Caco-2 (cell line): ENCODE measurements at places on chromosomes 1 and 21. TPM values are rescaled to one million over a fixed set of nuclear protein-coding genes. Genes with fewer than 3 reads are reported as not detected.
A peak's percentile ranks its signal among the peaks of the same experiment; 100 is the strongest.

Gene NES
- total RNA-seq, result 18.0 and 22.7 TPM in 2 replicates

DNA sequence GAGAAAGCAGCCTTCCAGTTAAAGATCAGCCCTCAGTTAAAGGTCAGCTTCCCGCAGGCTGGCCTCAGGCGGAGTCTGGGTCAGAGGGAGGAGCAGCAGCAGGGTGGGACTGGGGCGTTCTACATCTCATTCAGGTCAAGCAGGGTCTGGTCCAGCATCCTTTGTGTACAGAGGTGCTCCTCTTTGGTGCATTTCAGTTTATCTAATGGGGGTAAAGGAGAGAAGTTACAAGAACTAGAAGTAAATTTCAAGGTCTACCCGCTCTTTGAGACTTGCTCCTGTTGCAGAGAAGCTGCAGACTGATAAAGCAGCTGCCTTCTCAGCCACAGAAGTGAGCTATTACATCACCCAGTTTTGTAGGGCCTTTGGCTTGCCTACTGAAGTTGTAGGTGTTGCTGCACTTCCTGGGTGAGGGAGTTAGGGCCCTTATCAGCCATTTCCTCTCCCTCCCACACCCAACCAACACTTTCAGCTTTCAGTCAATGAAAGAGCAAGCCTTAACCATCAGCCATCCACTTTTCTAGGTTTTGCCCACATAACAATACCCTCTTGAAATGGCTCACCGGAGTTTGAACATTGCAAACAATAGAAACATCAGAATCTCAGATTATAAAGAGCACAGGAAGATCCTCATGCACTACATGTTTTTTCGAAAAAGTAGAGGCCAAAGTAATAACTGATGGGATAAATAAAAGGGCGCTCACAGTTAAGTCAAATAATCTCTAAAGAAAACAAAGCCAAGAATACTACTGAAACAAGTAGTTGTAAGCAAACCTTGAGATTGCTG, 2.8 kb upstream of the NUP210L start:
- H3K4me3 ChIP-seq, result no peak overlapping the region
- H3K4me1 ChIP-seq, result peaks cover 13% of the 10 kb centered on the region; the same call in 1 of the 2 replicates
- DNase-seq, result peak; percentile 53
- no peaks in the 10 kb centered on the region for H3K27me3 ChIP-seq

- no peaks in the 10 kb centered on the region for H3K27me3 ChIP-seq
- no peaks in the 10 kb centered on the region for H3K36me3 ChIP-seq
- H3K27ac ChIP-seq, result no peak overlapping the region
Observed at GRCh38 chr1:75521658-75522057, 89.3 kb downstream of the SLC44A5 start.

Gene C4BPA
- total RNA-seq, result 10.6 and 12.7 TPM in 2 replicates

Gene CASQ1
- total RNA-seq, result not detected in 2 replicates

Gene ZBTB8B
- not detected in 2 replicates for total RNA-seq
